ENCODE measurements at places on chromosomes 13 and 19.

DNA sequence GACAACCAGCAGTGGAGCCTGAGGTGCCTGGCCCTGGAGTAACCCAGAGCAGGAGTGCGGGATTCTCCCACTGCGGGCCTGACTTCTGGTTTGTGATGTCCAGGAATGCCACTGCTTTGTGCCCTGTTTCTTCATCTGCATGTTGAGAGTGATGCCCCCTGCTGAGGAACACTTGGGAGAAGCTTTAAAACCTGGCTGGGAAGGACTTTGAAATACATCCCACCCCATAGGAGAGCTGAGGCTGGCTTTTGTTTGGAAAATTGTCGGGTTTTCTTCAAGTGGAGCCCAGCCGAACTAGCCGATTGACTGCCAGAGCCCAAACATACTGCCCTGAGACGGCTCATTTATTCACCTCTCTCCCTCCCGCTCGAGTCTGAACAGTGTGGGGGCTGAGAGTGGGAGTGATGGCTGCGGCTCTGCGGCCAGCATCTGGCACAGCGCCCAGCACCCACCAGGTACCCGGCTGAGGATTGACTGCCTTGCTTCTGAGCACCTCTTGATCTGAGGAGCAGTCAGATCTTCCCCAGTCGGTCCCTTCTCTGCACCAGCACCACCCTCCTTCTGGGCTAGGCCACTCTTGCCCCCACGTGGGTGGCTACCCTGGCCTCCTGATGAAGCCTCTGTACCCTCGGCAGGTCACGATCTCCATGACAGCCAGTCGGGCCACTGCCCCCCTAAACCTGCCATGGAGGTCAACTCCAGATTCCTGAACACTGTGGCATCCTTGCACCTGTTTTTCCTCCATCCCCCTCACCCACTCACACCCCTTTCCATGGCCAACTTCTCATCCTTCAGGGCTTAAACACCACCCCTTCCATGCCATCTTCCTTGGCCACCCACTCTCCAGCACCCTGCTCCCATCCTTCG lies 148.9 kb downstream of the SIPA1L3 start:
- no peak for DNase-seq

DNA sequence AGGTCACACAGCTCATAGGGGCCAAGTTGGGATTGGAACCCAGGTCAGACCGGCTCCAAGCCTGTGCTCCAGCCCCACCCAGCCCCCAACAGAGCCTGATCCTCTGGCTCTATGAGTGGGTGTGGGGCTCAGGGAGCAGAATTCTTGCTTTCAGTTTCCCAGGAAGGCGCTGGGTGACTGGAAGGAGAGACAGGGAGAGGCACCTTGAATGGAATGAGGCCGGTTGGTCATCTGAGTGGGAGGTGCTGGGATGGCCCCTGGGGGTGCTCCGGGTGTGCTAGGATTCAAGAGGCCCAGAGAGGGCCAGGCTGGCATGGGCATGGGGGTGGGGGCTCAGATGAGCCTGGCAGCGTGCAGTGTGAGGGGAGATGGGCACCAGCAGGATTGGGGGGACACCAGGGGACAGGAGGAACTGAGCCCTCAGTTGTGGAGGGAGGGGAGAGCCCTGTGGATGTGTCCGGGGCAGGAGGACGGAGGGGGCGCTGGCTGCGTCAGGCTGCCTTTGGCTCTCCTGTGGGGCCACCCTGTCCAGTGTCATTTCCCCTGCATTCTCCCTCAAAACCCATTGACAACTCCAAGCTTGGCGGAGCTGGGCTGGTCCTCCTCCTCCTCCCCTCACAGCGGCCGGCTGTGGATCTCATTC lies 31.2 kb upstream of the ANKRD10 start:
- DNase-seq, result no peak

- DNase-seq, result no peak
Measured at GRCh38 chr13:53343361-53343744, 314.7 kb downstream of the OLFM4 start.

- DNase-seq, result no peak
Measured at GRCh38 chr13:114282041-114282670, 755 bp downstream of the UPF3A start.

GRCh38 chr13:99757756-99758459 lies 213.7 kb downstream of the ZIC5 start:
- DNase-seq, result no peak

- no peak for DNase-seq
Measured at GRCh38 chr13:97892717-97893116, 60.8 kb upstream of the IPO5 start.

GRCh38 chr13:66716538-66716937 lies 513.6 kb downstream of the PCDH9 start:
- DNase-seq, result no peak

- DNase-seq, result no peak
Measured at GRCh38 chr19:51148580-51148979, 6.5 kb downstream of the SIGLEC7 start.
